ENCODE measurements at places on chromosomes 6 and 20.

DNA sequence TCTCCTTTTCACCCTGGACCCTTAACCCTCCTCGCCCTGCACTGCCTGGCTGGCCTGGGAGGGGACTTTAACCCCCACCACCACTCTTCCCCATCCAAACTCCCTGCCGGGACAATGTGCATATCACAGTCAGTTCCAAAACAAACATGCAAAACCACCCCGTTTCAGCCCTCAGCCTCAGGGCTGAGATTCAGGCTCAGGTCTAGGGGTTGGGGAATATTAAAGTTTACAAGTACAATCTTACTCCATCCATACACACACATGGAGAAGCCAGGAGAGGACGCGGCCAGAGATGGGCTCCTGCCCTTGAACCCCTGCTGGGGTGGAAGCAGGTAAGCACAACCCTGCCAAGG is 534 bp downstream of the KIAA1755 start:
- no peak for DNase-seq

- no peak for DNase-seq
Observed at GRCh38 chr6:30060606-30061091, 416 bp upstream of the POLR1H start.

DNA sequence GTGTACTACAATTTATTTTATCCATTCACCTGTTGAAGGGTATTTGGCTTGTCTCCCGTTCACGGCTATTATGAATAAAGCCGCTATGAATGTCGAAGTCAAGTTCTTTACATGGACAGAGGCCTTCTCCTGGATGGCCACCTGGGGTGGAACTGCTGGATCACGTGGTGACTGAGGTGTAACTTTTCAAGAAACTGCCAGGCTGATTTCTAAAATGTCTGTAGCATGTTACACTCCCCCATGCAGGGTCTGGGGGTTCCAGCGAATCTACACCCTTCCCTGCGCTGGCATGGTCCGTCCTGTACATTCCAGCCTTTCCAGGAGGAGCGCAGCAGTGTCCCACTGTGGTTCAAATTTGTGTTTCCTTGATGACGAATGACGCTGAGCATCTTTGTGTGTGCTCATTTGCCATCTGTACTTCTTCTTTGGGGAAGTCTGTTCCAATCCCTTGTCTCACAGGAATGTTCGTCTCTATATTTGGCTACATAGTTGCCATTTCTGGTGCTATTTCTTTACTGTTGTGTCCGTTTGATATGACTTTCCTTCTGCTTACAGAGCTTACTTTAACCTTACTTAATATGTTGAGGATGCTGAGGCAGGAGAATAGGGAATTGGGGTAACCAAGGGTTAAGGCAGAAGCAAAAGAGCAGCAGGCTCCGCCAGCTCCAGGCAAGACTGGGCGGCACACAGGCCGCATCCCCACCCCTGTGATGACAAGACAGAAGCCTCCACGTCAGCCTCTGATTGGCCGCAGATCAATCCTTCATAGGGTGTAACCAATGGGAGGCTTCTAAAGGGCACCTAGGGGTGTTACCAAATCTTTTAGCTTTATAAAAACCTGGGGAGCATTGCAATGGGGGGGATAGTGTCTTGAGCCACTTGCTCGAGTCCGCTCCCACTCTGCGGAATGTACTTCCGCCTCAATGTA is 106.6 kb downstream of the TAF4 start:
- no peak for DNase-seq

DNA sequence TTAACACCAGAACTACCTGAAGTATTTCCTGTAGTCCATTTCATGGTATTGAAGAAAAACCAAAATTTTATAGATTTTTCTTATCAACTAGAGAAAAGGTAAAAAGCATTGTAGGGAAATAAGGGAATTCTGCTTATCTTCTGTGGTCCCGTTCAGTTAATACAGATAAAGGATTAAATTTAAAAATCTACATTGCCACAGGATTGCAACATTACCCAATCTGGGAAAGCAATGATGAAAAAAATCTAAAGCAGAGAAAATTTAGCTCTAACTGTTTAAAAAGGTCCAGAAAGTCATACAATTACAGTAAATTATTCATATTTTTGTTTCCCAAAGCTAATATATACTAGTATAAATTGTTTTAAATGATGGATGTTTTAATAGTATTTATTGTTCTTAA is 18.0 kb downstream of the POLH start:
- no peak for DNase-seq

GRCh38 chr20:38897267-38897666 is 28.9 kb upstream of the FAM83D start:
- DNase-seq, result no peak

- DNase-seq, result no peak
Observed at GRCh38 chr6:82251942-82252341, 4.4 kb upstream of the IBTK start.

Data from activated CD8-positive, alpha-beta memory T cell treated with anti-CD3 and anti-CD28 coated beads for 1 hour (primary cell).